Colonic mucosa (tissue), 4 donors: ENCODE measurements at places on chromosomes 5 and 9. TPM values are rescaled to one million over a fixed set of nuclear protein-coding genes. Genes with fewer than 3 reads are reported as not detected.

BTNL9 gene
- total RNA-seq: 2.8 TPM

ELOVL7 gene
- 25.4 TPM for total RNA-seq

HABP4 gene
- 4.4 TPM for total RNA-seq

PLPP1 gene
- total RNA-seq: 53.0 TPM

CDX1 gene
- 299 TPM for total RNA-seq

CDC37L1 gene
- total RNA-seq: 11.4 TPM

MAMDC4 gene
- total RNA-seq: 61.7 TPM

INSL6 gene
- total RNA-seq: not detected

FRMPD1 gene
- 0.08 TPM for total RNA-seq
